ENCODE measurements at places on chromosomes 1 and 21.

- no peaks in the 10 kb centered on the region for H3K36me3 ChIP-seq
- no peak overlapping the region for H3K27ac ChIP-seq
- H3K27me3 ChIP-seq: no peaks in the 10 kb centered on the region
- H3K4me1 ChIP-seq: no peaks in the 10 kb centered on the region
- DNase-seq: no peak
Measured at GRCh38 chr1:79055856-79056255, 49.3 kb upstream of the ADGRL4 start.

DNA sequence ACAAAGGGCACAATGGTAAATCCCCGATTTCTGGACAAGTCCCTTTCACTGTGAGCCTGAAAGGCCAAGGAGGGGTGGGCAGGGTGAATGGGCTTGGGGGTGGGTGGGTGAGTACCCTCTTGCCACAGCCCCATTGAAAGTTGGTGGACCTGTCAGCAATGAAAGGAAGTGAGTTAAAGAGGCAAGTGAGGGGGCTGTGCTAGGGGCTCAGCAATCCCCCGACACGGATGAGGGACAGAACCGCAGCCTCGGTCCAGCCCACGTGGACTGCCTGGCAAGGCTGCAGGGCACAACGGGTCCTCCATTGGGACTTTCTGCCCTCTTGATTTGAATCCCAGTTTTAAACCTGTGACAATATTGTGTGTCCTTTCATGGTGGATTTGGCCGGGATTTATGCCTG, 255.3 kb downstream of the FOXD2 start:
- no peak overlapping the region for H3K4me3 ChIP-seq
- H3K27ac ChIP-seq: no peak overlapping the region
- H3K4me1 ChIP-seq: peaks cover 8% of the 10 kb centered on the region
- no peaks in the 10 kb centered on the region for H3K27me3 ChIP-seq
- no peak for DNase-seq

DNA sequence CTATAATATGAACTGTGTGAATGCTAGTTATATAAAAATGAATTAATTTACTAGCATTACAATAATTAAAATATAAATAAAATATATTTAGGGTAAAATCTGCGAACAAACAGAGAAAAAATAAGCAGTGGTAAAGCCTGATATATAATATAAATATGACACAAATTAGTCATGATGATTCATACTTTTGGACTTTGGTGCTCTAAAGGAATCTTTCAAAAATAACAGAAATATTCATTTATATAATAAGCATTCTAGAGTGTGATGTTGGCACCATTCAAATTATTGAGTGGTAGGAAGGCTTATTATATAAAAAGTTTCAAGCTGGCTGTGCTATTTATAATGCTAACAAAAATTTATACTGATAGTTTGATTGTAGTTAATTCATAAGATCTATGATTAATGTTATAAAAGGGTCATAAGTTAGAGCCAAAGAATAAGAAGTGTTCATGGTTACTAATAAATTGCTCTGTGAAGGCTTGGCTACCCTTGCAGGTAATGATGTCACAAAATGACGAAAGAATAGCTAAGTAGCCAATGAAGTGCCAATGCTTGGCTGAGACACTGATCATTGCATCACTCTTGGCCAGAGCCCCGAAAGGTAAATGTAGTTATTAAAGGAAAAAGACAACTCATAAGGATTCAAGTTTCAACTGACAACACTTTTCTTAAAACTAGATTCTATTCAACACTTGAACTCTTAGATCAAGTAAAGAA, 108.7 kb downstream of the USH2A start:
- H3K36me3 ChIP-seq: no peaks in the 10 kb centered on the region
- H3K4me3 ChIP-seq: no peak overlapping the region
- H3K27ac ChIP-seq: no peak overlapping the region

DNA sequence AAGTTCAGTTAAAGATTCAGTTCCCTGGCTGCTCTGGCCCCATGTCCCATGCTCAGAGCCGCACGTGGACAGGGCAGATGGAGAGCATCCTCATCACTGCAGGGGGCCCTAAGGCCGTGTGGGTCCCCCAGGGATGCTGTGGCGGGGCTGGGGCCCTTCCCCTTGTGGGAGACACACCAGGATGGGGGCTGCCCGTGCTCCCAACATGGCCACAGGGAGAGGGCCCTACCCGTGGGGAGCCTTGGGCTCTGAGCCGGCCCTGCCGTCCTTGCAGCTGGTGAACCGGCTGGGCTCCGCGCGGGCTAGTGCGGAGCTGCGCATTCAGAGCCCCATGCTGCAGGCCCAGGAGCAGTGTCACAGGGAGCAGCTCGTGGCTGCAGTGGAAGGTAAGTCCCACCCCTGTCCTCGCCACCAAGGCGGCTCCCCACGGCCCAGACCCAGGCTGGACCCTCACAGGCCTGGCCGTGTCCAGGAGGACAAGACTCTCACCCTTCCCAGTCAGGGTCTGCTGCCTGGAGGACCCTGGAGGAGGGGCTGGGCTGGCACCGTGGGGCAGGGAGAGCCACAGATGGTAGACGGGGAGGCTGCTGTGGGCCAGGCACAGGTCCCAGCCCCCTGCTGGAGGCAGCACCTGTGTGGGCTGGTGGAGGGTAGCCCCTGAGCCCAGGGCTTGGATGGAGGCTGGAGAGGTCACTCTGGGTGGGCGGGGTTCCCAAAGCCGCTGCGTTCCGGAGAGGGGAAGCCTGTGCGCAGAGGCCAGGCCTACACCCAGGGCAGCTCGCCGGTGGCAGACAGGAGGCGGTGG, 53.8 kb downstream of the TRIM11 start:
- no peak overlapping the region for H3K27ac ChIP-seq
- no peaks in the 10 kb centered on the region for H3K36me3 ChIP-seq
- H3K4me1 ChIP-seq: no peaks in the 10 kb centered on the region
- no peaks in the 10 kb centered on the region for H3K27me3 ChIP-seq

GRCh38 chr21:43937891-43938309, 72.9 kb downstream of the AGPAT3 start:
- no peaks in the 10 kb centered on the region for H3K27me3 ChIP-seq
- H3K4me3 ChIP-seq: no peak overlapping the region
- no peak overlapping the region for H3K27ac ChIP-seq
- H3K36me3 ChIP-seq: no peaks in the 10 kb centered on the region
- no peaks in the 10 kb centered on the region for H3K4me1 ChIP-seq

- no peaks in the 10 kb centered on the region for H3K27me3 ChIP-seq
- H3K4me1 ChIP-seq: no peaks in the 10 kb centered on the region
- no peak overlapping the region for H3K27ac ChIP-seq
- no peak overlapping the region for H3K4me3 ChIP-seq
- H3K36me3 ChIP-seq: no peaks in the 10 kb centered on the region
Measured at GRCh38 chr1:107535091-107535490, 394.3 kb downstream of the NTNG1 start.

DNA sequence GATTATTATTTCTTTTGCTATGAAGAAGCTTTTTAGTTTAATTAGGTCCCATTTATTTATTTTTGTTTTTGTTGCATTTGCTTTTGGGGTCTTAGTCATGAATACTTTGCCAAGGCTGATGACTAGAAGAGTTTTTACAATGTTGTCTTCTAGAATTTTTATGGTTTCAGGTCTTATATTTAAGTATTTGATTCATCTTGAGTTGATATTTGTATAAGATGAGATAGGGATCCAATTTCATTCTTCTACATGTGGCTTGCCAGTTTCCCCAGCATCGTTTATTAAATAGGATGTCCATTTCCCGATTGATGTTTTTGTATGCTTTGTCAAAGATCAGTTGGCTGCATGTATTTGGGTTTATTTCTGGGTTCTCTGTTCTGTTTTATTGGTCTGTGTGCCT, 8.5 kb upstream of the ACBD6 start:
- no peak overlapping the region for H3K4me3 ChIP-seq
- no peaks in the 10 kb centered on the region for H3K36me3 ChIP-seq
- no peaks in the 10 kb centered on the region for H3K4me1 ChIP-seq
- no peak overlapping the region for H3K27ac ChIP-seq
- no peak for DNase-seq
- no peaks in the 10 kb centered on the region for H3K27me3 ChIP-seq

DNA sequence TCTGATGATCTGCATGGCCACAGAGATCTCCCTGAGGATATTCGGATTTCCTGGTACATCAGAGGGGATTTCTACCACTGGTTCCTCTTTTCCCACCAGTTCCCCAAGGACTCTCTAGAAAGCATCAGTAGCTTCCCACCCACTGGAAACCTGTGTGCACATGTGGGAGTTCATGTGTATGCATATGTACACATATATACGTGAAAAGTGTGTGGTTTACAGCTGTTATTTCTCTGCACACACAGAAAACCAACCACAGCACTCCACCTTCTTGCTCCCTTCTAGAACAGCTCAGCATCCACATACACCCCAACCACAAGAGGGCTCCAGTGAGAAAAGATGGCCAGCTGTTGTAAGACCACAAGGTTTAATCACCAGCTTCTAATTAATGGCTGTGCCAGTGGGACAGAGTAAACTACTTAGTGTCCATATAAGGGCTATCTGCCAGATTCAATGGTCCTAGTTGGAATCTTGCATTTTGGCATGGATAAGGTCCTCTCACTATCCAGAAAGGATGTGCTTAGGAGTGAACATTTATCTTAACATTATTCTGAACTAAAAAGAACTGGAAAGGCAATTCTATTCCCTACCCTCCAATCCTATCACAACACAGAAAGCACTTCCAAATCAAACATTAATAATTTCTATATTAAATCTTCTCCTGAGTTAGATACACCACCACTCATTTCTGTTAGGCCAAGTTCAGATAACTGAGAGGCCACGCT, 24.1 kb downstream of the GPR3 start:
- H3K27ac ChIP-seq: no peak overlapping the region
- H3K27me3 ChIP-seq: no peaks in the 10 kb centered on the region
- peaks cover 9% of the 10 kb centered on the region for H3K36me3 ChIP-seq
- H3K4me1 ChIP-seq: peaks cover 4% of the 10 kb centered on the region
- H3K4me3 ChIP-seq: no peak overlapping the region
- peak; percentile 90 for DNase-seq

GRCh38 chr1:170749549-170749948, 85.6 kb downstream of the PRRX1 start:
- H3K4me1 ChIP-seq: no peaks in the 10 kb centered on the region
- H3K36me3 ChIP-seq: no peaks in the 10 kb centered on the region
- no peak overlapping the region for H3K27ac ChIP-seq
- H3K4me3 ChIP-seq: no peak overlapping the region
- DNase-seq: no peak
- H3K27me3 ChIP-seq: peaks cover 3% of the 10 kb centered on the region

GRCh38 chr1:936348-937264, 12.9 kb downstream of the SAMD11 start:
- no peaks in the 10 kb centered on the region for H3K36me3 ChIP-seq
- peaks cover 15% of the 10 kb centered on the region for H3K4me1 ChIP-seq
- H3K4me3 ChIP-seq: no peak overlapping the region

DNA sequence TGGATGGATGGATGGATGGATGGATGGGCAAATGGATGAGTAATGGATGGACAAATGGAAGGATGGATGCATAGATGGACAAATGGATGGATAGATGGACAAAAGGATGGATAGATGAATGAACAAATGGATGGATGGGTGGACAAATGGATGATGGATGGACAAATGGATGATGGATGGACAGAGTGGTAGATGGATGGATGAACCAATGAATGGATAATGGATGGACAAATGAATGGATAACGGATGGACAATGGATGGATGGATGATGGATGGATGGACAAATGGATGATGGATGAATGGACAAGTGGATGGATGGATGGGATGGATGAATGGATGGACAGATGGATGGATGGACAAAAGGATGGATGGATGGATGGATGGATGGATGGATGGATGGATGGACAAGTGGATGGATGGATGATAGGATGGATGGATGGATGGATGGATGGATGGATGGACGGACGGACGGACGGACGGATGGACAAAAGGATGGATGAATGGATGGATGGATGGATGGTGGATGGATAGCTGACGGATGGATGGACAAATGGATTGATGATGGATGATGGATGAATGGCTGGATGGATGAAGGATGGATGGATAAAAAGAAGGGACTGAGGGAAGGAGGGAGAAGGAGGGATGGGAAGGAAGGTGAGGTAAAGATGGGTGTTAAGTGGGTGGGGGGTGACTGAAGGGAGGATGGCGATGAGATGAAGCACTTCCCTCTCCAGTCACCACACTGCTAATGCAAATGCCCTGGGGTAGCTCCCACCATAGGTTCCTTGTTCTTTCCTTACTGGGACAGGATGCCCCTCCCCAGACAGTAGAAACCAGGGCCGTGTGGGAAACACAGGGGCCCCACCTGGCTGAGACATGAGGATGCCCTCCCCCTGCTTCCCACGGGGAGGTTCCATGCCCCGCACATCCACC, 29.8 kb downstream of the CHD5 start:
- no peak overlapping the region for H3K4me3 ChIP-seq
- no peaks in the 10 kb centered on the region for H3K27me3 ChIP-seq

DNA sequence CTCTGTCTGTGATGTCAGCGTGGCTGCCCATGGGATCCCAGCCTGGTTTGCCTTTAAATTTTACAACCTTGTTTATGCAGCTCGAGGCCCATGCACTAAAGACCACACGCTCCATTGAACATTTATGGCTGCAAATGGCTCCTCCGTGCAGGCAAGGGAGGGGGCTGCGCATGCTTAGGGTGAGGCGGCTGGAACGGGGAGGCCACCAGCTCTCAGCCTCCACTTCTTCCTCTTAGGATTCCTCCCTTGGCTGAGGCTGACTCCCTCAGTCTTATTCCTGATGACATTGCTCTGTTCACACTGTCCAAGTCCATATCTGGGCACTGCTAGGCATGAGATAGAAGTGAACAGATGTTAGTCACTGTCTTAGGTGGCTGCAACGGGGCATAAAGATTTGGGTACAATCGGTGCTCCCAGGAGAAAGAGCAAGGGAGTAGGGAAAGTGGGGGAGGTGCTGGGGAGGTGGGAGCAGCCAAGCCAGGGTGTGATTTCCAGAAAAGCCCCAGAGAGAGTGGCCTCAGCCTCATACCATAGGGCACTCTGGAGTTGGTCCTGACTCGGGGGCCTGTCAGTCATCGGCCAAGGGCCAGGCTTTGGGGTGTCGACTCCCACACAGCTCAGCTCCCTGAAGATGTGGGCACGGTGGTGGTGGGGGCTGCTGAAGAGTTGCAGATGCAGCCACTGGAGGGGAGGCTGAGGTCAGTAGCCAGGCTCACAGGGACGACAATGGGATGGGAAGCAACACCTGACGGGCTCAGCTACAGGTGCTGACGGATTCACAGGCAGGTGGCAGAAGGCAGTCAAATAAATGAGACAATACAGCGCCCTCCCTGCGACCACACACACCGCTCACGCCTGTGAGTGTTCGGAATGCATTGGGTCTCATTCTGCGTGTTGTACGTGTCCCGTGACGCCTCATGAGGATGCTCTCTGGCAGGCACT, 37.3 kb upstream of the ACTL8 start:
- H3K27me3 ChIP-seq: no peaks in the 10 kb centered on the region
- H3K36me3 ChIP-seq: no peaks in the 10 kb centered on the region

DNA sequence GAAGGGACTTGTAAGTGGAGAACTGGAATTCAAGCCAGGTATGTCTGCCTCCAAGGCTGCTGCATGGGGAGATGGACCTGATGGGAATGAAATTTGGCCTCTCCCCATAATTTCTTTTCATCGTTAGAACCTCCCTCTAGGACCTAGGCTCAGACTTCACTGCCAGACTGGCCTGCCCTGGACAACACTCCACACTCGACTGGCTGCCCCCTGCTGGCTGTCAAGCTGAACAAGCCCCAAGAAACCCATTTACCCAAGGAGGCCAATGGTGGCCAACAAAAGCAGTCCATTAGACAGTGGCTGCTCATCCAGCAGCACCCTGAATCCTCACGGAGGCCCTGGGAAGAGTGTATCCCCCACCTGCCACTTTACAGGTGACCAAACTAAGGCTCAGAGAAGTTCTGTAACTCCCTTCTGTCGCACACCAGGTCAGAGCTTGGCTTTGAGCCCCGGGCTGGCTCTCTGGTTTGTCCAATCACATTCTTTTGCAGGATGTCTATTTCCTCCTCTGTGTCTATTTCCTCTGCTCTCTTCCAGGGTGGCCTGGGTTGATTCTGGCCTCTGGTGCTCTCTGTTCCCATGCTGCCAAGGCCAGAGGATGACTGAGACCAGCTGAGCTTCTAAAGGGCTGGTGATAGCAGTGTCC, 3.8 kb downstream of the RNF186 start:
- H3K27me3 ChIP-seq: no peaks in the 10 kb centered on the region
- no peaks in the 10 kb centered on the region for H3K36me3 ChIP-seq
- peak; percentile 72 for DNase-seq
- H3K4me1 ChIP-seq: peaks cover 3% of the 10 kb centered on the region
